Stimulated activated CD4-positive, alpha-beta T cell treated with anti-CD3 and anti-CD28 coated beads, TNF-alpha, amount 100 ng/mL, for 4 hours (primary cell): ENCODE measurements at places on chromosomes 2 and 18.

GRCh38 chr2:223782629-223783028, 54.8 kb downstream of the AP1S3 start:
- DNase-seq: no peak

DNA sequence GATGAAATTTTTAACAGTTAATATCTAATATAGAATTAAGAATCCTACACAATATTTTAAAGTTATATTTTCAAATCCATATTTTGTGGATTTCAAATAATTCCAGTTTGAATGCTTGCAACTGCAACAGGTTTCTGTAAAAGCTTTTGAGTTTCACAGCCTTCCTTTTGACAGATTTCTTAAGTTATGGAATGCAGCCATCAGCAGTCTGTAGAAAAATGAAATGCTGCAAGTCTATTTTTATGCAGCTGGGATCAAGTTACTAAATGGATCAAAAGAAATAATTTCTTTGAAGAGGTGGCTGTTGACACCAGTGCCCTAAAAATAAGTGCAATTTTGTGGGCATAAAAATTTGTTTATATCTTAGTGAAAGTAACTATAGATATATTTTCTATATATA, 657.2 kb downstream of the NRXN1 start:
- no peak for DNase-seq

GRCh38 chr2:190497428-190497827, 37.1 kb downstream of the NEMP2 start:
- DNase-seq: no peak

- no peak for DNase-seq
These were observed 467.5 kb downstream of the XIRP2 start for GRCh38 chr2:167355821-167356220.

- DNase-seq: no peak
These were observed 13.9 kb upstream of the RBMS1 start for GRCh38 chr2:160507464-160507863.

GRCh38 chr18:75131381-75132000, 77.4 kb downstream of the PTGR3 start:
- DNase-seq: no peak

- no peak for DNase-seq
These were observed 111.0 kb upstream of the CDH20 start for GRCh38 chr18:61222206-61222605.

DNA sequence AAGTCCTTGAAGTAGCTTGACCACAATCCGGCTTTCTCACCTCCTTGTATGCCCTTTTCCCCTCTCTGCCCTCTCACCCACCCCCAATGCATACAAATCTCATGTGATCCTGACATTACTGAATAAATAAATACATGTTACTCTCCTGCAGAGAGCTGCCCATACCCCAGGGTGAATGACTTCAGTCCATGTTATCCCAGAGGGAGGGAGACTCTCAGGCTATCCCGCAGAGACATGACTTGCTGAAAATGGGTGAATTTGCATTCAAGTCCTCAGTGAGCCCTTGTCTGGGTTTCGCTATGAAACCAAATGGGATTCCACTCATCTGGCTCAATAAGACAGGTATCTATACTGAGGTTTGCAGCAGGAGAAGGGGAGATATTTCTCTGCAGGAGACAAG, 168.5 kb downstream of the FHOD3 start:
- no peak for DNase-seq

- DNase-seq: no peak
These were observed 311.3 kb upstream of the NT5C1B start for GRCh38 chr2:18900691-18901141.

DNA sequence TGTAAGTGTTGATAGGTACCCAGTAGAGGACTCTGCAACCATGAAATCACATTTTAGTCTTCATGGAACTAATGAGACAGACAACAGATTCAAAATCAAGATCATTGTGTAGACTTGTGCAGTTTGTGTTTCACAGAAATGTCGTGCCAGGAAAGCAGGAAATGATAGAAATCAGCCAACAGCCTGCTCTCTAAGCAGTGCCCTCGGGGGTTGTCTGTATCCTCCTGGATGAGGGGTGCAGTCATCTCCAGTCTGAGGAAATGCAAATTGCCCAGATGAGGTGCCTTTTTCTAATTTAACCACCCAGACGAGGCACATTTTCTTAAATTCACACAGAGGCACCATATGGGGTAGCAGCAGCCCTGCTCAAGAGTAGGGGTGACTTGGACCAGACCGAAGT, 663.1 kb downstream of the XIRP2 start:
- DNase-seq: no peak

GRCh38 chr2:28652217-28652616, 99.4 kb upstream of the PPP1CB start:
- DNase-seq: no peak

DNA sequence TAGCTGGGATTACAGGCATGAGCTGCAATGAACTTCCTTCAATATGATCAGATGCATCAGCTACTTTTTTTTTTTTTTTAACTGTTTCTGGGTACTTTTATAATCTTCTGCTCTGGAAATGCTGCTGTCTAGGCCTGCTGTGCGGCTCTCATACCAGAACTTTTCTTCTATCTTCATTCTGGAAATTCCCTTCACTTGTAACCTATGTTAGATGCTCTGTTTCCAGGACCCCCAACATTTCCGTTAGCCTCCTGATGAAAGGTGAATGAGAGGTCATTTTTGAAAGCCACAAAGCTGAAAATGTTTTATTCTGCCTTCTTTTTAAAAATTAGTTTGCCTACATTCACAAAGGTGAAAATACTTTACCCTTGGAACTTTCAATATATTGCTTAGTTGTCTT, 8.6 kb downstream of the AGFG1 start:
- no peak for DNase-seq

DNA sequence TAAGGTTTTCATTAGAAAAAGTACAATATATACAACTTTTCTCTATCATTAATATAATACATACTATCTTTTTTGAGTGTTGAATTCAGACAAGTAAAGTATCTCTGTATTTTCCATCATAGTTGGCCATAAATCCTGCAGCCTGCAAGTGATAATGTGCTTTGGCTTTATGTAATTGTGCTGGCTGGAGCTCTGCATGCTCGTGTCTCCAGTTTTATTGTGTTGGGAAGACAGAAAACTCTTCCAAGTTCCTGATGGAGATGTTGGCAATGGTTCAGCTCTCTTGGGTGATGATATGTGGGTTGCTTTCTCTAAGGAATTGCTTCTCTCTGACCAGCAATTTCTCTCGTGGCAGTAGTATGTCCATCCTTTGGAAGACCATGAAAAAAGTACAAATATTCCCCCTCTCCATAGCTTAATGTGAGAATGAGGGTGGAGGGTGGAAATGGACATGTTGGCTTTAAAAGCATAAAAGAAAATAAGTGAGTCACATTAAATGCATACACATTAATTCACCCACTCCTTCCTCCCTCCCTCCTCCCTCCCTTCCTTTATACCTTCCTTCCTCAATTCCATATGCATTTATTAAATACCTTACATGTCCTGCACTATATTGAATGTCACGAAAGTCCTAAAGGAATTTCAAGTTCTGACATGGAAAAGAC, 344.2 kb downstream of the MTX2 start:
- no peak for DNase-seq

GRCh38 chr18:7191736-7192135, 39.2 kb upstream of the LRRC30 start:
- no peak for DNase-seq

DNA sequence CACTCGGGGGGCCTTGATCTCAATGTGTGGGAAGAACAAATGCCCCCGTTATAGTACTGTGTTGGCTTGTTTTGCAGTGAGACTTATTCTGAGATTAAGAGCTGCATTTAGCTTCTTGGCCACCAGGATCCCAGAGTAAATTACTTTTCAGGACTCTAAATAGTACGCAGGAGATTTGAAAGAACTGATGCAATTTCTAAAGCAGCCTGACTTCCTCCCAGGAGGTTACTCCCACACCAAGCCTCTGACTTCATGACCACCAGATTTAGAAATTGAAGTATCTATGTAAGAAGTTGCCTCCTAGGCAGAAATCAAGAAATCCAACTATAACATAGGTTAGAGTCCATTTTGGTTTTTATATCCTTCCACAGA, 67.0 kb downstream of the FEZ2 start:
- no peak for DNase-seq

- no peak for DNase-seq
These were observed 62.0 kb upstream of the SIX3 start for GRCh38 chr2:44879269-44880124.

DNA sequence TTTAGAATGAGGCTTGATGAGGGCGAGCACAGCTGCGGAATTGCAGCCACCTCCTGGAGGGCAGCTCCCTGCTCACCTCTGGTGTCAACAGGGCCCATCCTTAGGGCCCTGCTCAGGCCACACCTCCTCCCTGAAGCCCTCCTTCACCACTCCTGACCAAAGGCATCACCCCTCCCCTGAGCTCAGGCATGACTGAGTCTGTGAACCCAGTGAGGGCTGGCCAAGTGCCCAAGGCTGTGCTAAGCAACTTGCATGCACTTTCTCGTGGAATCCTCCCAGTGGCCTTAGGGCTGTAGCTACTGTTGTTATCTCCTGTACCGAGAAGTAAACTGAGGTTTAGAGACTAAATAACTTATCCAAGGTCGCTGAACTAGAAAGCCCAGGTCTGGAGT, 101.7 kb downstream of the KLHL29 start:
- no peak for DNase-seq

- no peak for DNase-seq
These were observed 460.5 kb downstream of the TGIF1 start for GRCh38 chr18:3910512-3910911.

GRCh38 chr2:82224301-82224940, 1919.9 kb upstream of the LRRTM1 start:
- DNase-seq: no peak

- DNase-seq: no peak
These were observed 98.6 kb downstream of the AAK1 start for GRCh38 chr2:69544951-69545350.

DNA sequence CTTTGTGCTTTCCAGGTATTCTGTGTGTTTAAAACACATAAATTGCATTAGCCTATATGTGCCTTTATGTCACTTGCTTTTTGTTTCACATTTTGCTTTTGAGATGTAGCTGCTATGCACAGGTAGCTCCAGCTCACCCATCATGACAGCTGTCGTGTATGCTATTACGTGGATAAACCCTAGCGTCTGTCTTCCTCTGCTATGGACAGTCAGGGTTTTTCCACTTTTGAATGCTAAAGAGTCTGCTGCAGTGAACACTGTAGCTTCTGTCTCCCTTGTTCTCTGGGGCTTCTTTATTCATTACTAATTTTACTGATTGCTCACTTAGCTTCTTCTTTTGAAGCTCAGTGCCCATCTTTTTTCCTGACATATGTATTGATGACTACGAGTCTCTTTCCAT, 24.7 kb upstream of the MBP start:
- no peak for DNase-seq

DNA sequence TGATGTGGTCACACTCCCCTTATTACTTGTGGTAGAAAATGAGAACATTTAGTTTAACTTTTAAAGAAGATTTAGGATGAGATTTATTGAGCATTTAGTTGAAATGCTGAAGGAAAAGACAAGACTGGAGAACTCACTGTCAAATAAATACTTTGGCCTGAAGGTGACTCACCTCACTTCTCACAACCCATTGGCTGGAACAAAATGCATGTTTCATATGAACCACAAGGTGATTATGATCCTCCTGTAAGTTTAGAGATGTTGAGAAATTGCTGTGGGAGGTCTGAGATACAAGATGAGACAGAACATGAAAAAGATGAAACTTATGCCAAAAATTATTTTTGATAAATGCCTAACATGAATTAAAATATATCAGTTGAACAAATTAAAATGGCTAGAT, 1004.5 kb downstream of the SOCS6 start:
- no peak for DNase-seq

DNA sequence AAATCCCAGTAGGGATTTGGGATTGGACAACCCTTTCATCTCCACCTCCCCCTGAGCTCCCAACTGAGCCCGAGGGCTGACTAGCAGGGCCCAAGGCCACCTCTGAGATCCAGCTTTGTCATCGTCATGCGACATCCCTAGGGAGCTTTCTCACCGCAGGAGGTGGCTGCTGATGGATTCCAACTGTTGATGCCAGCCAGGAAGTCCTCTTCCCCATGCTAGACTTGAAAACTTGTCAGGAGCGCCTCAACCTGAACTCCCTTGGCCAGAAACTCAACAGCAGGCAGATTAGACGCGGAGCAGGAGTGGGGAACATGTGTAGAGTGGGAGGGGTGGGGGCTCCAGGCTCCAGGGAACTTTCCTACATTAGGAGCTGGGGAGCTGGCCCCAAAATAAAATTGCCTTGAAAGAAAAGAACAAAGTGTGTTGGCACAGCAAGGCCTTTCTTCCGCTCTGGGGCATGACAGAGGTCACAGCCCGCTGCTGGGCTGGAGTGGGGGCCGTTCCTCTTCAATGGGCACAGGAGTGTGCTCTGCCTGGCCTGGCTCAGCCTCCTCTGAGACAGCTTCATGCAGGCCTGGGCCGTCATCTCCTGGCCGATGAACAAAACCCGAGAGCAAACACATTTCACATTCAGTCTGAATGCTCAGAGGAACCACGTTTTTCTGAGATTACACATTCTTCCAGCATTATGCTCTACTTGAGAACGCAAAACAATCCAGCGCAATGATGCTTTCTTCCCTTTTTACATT, 34.5 kb downstream of the EMILIN2 start:
- no peak for DNase-seq

DNA sequence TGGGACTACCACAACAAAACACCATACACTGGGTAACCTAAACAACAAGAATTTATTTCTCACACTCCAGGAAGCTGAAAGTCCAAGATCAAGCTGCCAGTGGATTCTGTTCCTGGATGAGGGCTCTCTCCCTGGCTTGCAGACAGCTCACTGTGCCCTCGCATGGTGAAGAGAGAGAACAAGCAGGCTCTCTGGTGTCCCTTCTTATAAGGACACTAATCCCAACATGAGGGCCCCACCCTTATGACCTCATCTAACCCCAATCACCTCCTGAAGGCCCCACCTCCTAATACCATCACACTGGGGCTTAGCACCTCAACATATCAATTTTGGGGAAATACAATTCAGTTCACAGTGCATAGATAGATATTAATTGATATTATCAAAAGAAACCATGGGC, 83.5 kb downstream of the BIN1 start:
- no peak for DNase-seq

DNA sequence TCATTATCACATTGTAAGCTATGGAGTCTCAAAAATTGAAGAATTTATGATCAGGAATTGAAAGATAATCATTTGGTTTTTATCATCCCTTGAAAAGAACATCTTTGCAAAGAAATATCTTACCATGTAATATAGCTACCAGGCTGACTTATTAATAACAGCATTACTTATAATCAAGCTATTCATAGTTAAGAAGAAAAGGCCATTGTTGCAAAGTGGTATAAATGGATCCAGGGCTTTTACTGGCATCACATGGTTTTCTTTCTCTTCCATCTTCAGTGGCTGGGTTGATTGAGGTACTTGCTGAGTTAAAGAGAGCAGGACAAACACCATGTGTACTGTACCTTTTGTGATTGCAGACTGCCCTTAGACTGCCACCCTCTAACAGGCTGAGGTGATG, 39.6 kb downstream of the MFSD6 start:
- no peak for DNase-seq

DNA sequence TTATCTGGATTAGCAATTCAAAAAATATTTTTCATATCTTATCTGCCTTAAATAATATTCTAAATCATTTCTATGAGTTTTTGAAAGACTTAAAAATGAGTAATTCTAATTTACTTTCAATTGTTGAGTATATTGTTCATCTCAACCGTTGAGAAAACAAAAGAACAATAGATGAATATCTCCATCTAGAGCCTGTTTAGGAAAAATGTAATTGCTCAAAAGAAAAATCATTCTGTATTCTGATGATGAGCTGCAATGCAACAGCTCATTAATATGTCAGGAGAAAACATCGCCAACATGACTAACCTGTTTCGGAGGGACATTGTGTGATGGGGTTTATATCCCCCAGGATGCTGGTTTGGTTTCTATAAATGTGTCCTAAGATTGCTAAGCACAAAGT, 417.6 kb downstream of the SUCLG1 start:
- DNase-seq: no peak
